ENCODE measurements at places on chromosomes 12 and 14. TPM values are rescaled to one million over a fixed set of nuclear protein-coding genes. Genes with fewer than 3 reads are reported as not detected.

Gene CLEC4A
- total RNA-seq = 0.81 TPM

Gene HOXC11
- not detected for total RNA-seq

Gene OR4N5
- total RNA-seq = not detected

Gene ANKS1B
- total RNA-seq = 3.5 TPM

Gene CACNA2D4
- 1.3 TPM for total RNA-seq

Gene TAS2R13
- total RNA-seq = 1.8 TPM

Gene CLEC2A
- total RNA-seq = not detected

Gene SOCS2
- 72.0 TPM for total RNA-seq

Gene TAPBPL
- total RNA-seq = 15.9 TPM

Gene MYF5
- total RNA-seq = not detected

Gene CCDC60
- not detected for total RNA-seq

Gene GPD1
- under 0.01 TPM for total RNA-seq

Gene CHGA
- total RNA-seq = not detected

Gene SLC22A17
- 27.3 TPM for total RNA-seq

Gene SYNE3
- 56.1 TPM for total RNA-seq

Gene IFNG
- total RNA-seq = not detected

Gene DAZAP2
- total RNA-seq = 137 TPM

Gene AVPR1A
- 6.2 TPM for total RNA-seq

Gene RNF212B
- not detected for total RNA-seq

Gene ZNF891
- 0.85 TPM for total RNA-seq

Gene NGB
- not detected for total RNA-seq

Gene COL2A1
- not detected for total RNA-seq

Gene DHH
- total RNA-seq = not detected

Gene RASSF8
- total RNA-seq = 230 TPM

Gene RPL36AL
- 72.2 TPM for total RNA-seq

Gene GLI1
- 0.61 TPM for total RNA-seq

Gene SOAT2
- 0.49 TPM for total RNA-seq

Gene NELL2
- total RNA-seq = not detected

Gene SPSB2
- total RNA-seq = 10.4 TPM

Gene CNTN1
- total RNA-seq = 6.7 TPM

Gene ALDH1L2
- total RNA-seq = 58.7 TPM

Gene MMP17
- 11.2 TPM for total RNA-seq

Gene PHLDA1
- total RNA-seq = 23.2 TPM

Gene DENND5B
- total RNA-seq = 18.3 TPM

Gene WNT1
- total RNA-seq = not detected

Gene DACT1
- 2.9 TPM for total RNA-seq

Gene KRT3
- not detected for total RNA-seq

Gene RNASE2
- total RNA-seq = not detected

Gene GALNT6
- total RNA-seq = 48.9 TPM

Gene VWF
- total RNA-seq = 0.81 TPM

Gene OLR1
- total RNA-seq = 0.24 TPM

Gene SYT1
- 0.85 TPM for total RNA-seq

Gene ISCA2
- 11.5 TPM for total RNA-seq

Gene ADAM21
- total RNA-seq = not detected

Gene C12orf54
- not detected for total RNA-seq

Gene GOLT1B
- 80.4 TPM for total RNA-seq

Gene SLC38A4
- total RNA-seq = 11.0 TPM

Gene KTN1
- 106 TPM for total RNA-seq

Gene OR4K5
- total RNA-seq = not detected

Gene KERA
- not detected for total RNA-seq

Gene SLCO1C1
- 0.49 TPM for total RNA-seq

Gene TSPAN8
- 0.24 TPM for total RNA-seq

Gene RAB21
- 23.1 TPM for total RNA-seq

Gene RILPL2
- total RNA-seq = 3.9 TPM

Gene SELPLG
- 4.2 TPM for total RNA-seq

Gene PGF
- total RNA-seq = 129 TPM
